ENCODE measurements at places on chromosomes 2 and 18.
A peak's percentile ranks its signal among the peaks of the same experiment; 100 is the strongest.

GRCh38 chr2:134377730-134378129 lies 123.9 kb downstream of the MGAT5 start:
- no peak for DNase-seq

DNA sequence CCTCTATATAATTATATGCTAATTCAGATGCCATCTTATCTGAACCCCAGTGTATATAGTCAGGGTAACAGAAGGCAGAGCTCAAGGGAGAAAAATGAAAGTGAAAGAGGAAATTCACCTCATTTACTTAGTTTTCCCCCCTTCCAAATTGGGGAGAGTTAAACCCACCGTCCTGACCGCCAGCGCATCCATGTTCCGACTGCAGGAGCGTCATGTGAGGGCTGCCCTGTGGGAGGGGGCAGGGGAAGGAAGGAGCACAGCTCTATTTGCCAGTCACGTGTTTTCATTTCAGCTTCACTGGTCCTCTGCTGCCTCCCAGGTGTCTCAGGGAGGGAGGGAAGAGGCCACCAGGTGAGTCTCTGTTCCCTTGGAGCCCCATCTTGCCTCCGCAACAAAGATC lies 13.2 kb downstream of the CNNM4 start:
- no peak for DNase-seq

GRCh38 chr2:50111067-50111466 lies 920.9 kb downstream of the NRXN1 start:
- DNase-seq: no peak

DNA sequence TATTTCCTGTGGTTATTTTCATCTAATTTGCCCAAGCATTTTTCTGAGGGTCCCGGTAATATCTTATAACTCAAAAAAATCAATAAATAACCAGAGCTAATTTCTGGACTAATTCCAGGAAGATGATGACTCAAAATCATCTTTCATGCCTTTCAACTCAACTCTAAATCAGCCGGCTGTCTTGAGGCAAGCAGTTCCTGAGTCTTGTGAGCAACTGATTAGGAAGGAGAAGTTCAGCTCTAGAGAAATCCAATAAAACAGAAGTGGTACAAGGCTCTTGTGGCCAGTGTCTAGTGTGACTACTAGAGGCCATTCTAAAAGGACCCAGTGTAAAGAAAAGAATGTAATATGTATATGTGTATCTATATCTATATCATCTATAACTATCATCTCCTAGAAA lies 890.4 kb downstream of the TRIB2 start:
- no peak for DNase-seq

- DNase-seq: no peak
These were observed 1038.6 kb downstream of the CBLN2 start for GRCh38 chr18:71505526-71505925.

GRCh38 chr2:46886268-46887027 lies 29.2 kb downstream of the MCFD2 start:
- DNase-seq: no peak

GRCh38 chr18:64244571-64244970 lies 95.7 kb upstream of the LINC00305 start:
- DNase-seq: no peak

DNA sequence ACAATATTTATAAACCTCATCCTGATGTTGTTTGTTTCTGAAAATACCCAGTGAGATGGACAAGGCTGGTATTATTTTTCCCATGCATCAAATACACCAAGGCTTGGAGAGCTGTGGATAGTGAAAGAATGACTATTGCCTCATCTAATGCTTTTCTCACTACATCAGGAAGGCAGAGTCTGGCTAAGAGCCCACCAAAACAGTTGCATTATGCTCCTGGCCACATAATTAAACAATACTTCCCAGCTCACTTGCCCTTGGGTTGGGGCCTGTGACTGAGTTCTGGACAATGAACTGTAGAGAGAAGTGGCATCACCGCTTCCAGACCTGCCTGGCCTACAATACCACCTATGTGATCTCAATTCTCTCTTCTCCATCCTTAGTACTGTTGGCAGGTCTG lies 46.4 kb upstream of the REEP1 start:
- peak; percentile 73 for DNase-seq

DNA sequence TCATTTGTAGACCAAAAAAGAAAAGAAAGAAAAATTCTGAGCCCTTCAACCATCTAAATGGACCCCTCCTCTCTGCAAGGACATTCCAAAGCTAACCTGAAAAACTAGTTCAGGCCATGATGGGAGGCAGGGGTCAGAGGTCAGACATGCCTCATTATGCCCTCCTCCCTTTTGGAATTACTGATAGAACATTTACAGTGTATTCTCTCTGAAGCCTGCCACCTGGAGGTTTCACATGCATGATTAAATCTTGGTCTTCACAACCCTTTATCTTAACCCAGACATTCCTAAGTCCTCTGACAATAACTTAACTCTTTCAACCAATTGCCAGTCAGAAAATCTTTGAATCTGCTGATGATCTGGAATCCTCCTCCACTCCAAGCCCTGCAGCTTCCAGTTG lies 86.0 kb downstream of the SPP2 start:
- no peak for DNase-seq

GRCh38 chr2:241275910-241276309 lies 39.6 kb downstream of the HDLBP start:
- no peak for DNase-seq

DNA sequence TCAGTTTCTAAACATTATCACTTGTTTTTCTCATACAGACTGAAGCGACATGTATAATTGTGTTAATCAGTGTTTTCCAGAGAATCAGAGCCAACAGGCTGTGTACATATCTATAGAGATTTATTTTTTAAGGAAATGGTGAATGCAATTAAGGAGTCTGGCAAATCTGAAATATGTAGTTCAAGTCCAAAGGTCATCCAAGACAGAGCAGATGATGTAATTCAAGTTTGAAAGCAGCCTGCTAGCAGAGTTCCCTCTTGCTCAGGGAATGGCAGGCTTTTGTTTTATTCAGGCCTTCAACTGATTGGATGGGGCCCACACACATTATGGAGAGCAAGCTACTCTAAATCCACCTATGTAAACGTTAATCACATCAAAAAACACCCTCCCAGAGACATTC lies 282.6 kb downstream of the CBLN2 start:
- DNase-seq: no peak

DNA sequence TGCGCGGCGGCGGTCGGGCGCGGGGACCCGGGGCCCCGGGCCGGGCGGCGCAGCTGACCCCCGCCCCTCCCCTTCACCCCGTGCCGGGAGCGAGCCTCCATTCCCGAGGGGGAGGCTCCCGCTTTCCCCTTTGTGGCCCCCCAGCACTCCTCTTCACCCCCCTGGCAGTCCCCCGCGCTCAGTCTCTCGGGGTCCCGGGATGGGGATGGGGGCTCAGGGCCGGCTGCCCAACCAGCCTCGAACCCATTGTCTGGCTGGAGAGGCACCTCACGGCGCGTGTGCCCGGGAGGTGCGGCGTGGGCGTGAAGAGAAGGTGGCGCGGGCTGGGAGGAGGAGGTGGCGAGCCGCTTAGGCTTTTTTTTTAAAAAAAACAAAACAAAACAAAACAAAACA lies 748 bp downstream of the FMNL2 start:
- DNase-seq: no peak

DNA sequence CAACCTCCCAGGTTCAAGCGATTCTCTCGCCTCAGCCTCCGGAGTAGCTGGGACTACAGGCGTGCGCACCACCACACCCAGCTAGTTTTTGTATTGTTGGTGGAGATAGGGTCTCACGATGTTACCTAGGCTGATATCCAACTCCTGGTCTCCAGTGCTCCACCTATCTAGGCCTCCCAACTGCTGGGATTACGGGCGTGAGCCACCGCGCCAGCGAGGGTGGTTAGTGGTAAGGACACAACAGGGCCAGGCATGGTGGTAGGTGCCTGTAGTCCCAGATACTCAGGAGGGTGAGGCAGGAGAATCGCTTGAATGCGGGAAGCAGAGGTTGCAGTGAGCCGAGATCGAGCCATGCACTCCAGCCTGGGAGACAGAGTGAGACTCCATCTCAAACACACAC lies 26.6 kb upstream of the DUSP2 start:
- no peak for DNase-seq

GRCh38 chr2:9690716-9691498 lies 60.1 kb upstream of the YWHAQ start:
- DNase-seq: no peak

- DNase-seq: peak; percentile 38
These were observed 1.2 kb upstream of the ZCCHC2 start for GRCh38 chr18:62521593-62521992.

DNA sequence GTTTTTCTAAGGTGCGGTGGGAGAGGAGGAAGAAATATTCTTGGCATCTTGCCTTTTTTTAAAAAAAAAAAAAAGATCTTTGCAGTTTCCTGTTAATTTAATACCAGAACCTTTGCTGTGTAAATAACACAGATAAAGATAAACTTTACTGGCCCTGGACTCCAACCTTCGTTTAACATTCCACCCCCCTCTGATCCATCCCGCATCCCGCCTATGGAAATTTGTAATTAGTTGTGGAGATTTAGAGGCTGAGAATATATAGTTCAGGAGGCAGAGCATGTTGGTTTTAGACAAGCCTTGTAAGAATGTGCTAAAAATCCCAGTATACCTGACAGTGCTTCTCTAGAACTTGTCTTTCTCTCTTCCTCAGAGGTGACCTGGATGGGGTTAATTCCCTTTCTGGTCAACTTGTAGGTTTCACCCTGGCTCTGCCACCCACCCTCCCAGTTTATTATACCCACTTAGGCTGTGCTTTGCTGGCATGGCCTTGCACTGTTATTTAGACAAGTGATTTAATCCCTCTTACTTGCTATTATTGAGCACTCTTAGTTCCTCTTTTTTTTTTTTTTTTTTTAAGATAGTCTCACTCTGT lies 2.9 kb upstream of the C2orf72 start:
- DNase-seq: no peak

GRCh38 chr2:237725661-237726060 lies 72.9 kb upstream of the RBM44 start:
- DNase-seq: no peak

DNA sequence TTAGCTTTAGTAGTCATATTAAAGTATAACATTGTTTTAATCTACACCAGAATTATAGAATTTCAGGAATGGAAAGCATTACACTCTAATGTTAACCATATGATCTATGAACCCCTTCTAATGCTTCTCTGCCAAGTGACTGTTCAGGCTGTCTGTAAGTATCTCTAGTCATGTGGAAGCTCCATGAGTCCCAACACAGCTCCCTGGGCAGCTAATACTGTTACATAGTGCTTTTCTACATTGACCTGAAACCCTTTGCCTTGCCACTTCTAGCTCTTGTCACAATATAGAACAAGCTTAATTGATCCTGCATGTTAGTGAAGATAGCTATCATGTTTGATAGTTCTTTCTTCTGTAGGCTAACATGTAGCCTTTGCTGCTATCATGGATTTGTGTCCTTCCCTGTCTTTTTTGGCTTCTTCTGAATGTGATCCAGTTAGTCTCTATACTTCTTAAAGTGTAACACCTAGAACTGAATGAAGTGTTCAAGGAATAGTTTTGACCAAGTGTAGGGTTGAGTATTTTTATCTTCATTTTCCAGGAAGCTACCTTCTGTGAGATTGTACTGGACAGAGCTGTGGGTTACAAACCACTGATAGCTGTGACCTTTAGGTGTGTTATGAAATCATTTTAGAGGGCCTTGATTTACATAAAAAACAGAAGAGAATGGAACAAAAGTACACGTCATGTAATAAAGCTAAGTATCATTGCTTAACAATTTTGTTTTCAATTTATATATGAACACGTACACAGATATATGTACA lies 23.7 kb downstream of the BABAM2 start:
- DNase-seq: peak; percentile 34

GRCh38 chr18:77053616-77054287 lies 78.8 kb downstream of the MBP start:
- DNase-seq: no peak

DNA sequence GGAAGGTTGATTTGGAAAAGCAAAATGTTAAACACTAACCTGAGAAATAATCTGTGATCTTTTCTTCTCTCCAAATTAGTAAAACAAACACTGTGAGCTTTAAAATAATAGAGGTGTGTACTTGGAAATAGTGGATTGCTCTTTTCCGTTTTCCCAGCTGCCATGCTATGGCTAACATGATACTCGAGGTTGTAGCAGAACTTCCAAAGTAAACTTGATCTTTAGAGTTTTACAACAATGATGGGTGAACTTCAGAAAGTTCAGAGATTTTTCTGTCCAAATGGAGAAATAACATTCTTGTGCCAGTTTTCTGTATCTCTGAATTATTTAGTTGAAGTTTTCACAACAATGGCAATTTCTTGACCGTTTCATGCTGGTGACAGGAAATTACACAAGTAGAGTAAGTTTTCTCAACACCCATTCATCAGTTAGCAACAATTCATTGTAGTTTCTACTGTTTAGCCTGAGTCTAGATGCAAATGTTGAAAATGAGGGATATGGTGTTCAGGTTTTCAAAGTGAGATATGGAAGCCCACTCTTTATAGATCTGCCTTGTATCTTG lies 135.3 kb upstream of the CTAGE1 start:
- no peak for DNase-seq

GRCh38 chr2:106664669-106665068 lies 177.5 kb downstream of the CD8B2 start:
- DNase-seq: no peak

- no peak for DNase-seq
These were observed 8.2 kb downstream of the NFATC1 start for GRCh38 chr18:79403723-79404566.

DNA sequence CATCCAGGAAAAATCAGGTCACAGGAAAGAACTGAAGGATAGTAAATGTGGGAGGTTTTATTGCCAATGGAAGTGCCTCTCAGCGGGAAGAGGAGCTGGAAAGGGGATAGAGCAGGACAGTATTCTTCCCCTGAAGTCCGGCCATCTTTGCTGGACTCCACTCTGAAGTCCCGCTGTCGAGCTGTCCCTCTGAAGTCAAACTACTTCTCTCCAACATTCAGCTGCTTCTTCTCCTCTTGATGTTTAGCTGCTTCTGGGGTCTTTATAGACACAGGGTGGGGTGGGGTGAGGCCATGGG lies 23.5 kb upstream of the SLC39A10 start:
- DNase-seq: no peak

Measured in EH (cell line).